Fibroblast of skin of left biceps (primary cell): ENCODE measurements at places on chromosomes 1 and 21.

DNA sequence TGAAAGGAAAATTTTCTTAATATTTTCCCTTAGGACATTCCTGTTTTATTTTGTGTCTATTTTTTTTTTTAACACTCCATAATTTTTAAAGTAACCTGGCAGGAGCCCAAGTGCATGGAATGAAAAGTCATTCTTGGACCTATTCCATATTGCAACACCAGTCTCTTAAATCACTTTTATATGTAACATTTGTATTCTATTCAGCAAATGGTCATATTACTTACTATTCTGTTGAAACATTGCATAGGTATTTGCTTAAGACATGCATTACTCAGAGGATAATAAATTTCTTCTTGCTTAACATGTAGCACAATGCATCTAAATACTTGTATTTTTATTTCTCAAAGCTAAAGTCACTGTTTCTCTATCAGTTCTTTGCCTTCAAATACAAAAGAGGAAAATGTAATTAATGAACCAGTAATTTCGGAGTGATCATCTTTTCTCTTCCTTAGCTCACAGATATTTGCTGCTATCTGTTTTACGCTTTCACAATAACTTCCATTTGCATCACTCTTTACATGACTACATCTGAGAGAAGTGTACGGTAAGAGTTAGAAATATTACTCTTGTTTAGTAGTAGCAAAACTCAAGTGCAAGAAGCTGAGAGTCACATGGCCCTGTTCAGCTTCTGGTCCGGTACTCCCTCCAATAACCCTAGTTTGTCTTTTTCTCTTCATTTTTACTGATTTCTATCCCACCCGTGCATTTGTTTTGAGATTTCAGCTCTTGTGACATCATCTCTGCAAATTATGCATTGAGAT, 394.8 kb downstream of the USP25 start:
- DNase-seq, result peak; percentile 97

GRCh38 chr1:223175032-223175431, 32.0 kb upstream of the TLR5 start:
- no peak for DNase-seq

GRCh38 chr1:167781558-167781957, 59.8 kb downstream of the MPZL1 start:
- no peak for DNase-seq

- no peak for DNase-seq
Observed at GRCh38 chr1:78790174-78790573, 140.5 kb downstream of the IFI44 start.

GRCh38 chr1:91877574-91878208, 8.3 kb downstream of the TGFBR3 start:
- DNase-seq, result no peak

- DNase-seq, result no peak
Observed at GRCh38 chr21:28393279-28393678, 599.4 kb downstream of the LTN1 start.

- no peak for DNase-seq
Observed at GRCh38 chr1:59485171-59485570, 188.3 kb downstream of the FGGY start.

- no peak for DNase-seq
Observed at GRCh38 chr1:65284229-65284628, 25.1 kb upstream of the DNAJC6 start.

DNA sequence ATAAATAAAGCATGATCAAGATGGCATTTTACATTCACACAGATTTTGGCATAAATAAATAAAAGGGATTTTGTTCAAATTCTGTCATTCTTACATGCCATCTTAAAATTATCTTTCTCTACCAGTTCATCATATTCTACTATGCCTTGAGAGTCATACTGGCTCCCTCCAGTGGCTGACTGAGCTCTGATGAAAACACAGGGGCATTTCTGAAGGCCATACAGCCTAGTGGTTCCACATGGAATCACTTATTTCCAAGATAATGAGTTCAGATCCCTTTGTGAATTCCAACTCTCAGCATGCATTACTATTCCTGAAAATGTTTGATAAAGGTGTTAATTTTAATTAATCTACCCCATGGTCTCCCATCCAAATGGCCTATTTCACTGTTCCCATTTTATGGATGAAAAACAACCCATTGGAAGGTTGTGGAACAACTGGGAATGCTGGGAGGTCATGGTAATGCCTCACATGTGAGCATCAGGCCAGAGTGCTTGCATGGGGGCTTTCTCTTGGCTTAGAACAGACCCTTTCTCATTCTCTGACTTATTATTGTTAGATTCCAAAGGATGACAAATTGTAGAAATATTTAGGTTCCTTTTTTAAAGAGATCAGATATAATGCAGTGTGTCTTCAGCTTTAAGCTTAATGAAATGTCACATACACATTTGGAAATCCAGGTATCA, 622.4 kb upstream of the PKN2 start:
- DNase-seq, result peak; percentile 33

GRCh38 chr21:45987121-45987711, 5.6 kb downstream of the COL6A1 start:
- DNase-seq, result no peak

DNA sequence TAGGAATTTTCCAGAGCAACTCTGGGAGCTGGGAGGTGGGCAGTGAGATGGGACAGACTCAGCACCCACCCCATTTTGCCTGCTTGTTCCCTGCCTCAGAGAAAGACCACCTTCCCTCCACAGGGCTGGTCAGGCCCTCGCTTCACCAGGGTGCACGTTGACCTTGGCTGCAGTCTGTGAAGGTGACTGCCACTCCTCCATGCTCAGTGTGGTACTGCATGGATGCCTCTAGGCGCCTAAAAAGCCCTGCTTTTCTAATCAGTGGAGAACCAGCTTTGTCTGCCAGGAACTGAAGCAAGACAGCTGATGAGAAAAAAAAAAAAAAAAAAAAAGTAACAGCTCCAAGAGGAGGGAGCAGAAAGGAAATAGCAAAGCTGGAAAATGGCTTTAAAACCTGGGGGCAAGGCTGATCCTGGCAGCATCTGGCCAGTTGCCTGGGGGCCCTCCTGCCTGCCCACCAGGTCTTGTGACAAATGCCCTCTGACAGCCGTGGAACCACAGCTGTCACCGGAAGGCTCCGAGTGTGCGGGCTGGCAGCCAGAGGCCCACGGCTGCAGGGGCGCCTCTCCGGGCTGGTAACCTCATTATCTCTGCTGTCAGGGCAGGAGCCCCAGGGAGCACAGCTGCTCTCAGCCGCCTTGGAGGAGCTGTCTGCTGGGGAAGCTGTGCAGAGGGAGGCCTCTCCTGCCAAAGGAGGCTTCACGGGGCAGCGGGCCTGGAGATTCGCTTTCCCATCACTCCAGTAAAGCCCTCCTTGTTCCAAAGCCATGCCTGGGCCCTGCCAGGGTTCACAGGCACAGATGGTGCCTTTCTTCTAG, 13.7 kb downstream of the KIAA1614 start:
- DNase-seq, result no peak

- DNase-seq, result no peak
Observed at GRCh38 chr1:227920426-227920825, 27.3 kb downstream of the WNT9A start.

- DNase-seq, result no peak
Observed at GRCh38 chr1:210683403-210684047, 354.8 kb downstream of the HHAT start.

DNA sequence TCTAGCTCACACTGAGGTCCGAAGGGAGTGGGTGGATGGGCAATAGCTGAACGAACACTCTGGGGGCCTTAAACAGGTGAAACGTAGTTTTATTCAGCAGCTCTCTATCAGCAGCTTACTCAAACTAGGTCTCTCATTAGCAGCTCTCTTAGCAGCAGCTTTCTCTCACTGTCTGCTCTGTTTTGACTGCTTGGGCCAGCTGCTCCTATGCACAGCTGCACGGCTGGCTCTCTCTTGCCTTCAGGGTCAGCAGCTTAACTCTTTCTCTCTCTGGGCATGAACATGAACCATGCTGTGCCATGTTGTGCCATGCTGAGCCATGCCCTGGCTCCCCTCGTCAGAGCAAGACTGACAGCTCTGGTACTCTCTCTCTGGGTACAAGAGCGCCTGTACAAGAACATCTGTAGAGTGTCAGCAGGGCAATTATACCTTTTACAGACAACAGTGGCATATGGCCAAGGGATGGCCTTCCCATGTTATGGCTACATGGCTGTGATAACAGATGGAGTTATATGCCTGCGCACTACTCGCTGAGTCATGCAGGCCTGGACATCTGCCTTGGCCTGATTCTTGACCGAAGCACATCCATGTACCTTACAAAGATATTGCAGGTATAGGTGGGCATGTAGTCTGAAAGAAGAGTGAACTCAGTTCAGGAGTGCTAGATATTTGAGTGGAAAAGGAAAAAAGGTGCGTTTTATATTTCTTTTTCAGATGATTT, 152.4 kb downstream of the LEPR start:
- no peak for DNase-seq

DNA sequence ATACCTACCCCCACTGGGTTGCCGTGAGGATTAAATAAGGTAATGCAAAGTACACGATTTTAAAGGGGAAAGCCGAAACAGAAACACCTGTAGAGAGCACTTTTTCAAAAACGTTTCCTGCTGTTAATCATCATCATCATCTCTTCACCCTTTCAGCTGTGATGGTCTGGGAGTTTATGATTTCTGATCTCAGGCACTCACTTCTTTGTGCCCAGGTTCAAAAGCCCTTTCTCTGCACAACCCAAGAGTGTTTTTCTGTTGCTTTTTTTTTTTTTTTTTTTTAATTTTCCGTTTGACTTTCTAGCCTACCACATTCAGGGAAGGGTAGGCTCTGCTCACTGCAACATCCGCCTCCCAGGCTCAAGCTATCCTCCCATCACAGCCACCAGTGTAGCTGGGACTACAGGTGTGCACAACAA, 936 bp upstream of the UBXN11 start:
- no peak for DNase-seq

GRCh38 chr1:230808281-230808872, 59.9 kb downstream of the C1orf198 start:
- DNase-seq, result no peak
